Stimulated activated CD4-positive, alpha-beta T cell treated with anti-CD3 and anti-CD28 coated beads, TNF-alpha, amount 100 ng/mL, for 4 hours (primary cell): ENCODE measurements at places on chromosomes 3 and 15.

- no peak for DNase-seq
Measured at GRCh38 chr3:94301366-94301765, 238.5 kb downstream of the NSUN3 start.

- DNase-seq = no peak
Measured at GRCh38 chr15:33016405-33017024, 178.0 kb downstream of the FMN1 start.

DNA sequence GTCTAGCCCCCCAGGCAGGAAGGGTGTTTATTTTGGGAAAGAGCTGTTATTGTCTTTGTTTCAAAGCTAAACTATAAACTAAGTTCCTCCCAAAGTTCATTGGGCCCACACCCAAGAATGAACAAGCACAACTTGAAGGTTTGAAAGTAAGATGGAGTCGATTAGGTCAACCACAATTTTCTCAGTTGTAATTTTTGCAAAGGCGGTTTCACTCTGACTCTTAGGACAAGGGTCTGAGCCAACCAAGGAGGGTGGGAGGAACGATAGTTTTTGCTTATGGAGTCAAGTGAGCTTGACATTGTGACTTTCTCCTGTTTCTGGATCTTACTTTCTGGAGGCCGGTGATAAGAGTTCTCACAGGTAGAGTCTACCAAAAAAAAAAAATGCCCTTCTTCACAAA lies 5.8 kb upstream of the ZNF770 start:
- DNase-seq = no peak

DNA sequence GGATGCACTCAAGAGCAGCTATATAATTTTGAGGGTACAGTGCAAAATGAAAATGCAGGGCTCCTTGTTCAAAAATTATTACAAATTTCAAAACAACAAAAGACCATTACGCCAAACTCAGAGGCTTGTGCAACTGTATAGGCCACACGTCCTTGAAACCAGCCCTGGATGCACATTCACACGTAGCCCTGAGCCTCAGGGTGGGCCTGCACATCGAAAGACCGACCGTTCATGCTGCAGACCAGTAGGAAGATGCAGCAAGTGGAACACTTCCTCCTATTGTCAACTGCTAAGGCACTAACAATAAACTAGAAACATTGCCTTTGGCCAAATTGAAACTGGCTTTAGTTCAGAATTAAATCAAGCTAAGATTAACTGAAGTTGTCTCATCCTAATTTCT lies 174.7 kb downstream of the SHOX2 start:
- no peak for DNase-seq

- DNase-seq = no peak
Measured at GRCh38 chr3:120492103-120492502, 41.3 kb upstream of the FSTL1 start.

DNA sequence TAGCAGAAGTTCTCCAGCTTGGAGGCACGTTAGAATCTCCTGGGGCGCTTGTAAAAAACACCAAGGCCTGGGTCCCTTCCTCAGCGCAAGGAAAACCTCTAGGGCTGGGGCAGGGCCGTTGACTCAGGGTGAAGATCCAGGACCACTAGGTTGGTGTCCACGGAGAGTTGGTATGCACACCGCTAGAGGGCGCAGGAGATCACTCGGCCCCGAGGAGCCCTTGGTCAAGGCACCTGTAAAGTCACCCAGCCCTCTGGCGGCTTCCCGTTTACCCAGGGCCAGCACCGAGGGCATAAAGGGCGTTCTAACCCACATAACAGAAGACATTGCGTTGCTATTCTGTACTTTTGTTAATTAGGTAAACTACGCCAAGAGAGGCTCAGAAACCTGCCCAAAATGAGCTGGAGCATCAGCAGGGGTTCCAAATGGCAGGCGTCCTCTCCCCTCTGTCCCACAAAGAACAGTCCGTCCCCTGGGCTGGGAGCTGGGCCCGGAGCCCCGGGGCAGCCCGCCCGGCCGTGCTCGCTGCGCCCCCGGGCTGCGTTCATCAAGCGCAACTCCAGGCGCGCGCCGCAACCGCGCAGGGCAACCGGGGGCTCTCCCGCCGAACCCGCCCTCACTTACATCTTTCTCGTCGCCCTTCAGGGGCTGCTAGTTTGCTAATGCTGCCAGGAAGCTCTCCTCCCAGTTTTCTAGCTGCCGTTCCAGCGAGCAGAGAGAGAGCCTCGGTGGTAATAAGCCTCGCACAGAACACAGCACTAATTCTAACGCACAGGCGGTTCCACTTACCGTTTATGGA lies 332.1 kb downstream of the ARRDC4 start:
- DNase-seq = peak; percentile 2

DNA sequence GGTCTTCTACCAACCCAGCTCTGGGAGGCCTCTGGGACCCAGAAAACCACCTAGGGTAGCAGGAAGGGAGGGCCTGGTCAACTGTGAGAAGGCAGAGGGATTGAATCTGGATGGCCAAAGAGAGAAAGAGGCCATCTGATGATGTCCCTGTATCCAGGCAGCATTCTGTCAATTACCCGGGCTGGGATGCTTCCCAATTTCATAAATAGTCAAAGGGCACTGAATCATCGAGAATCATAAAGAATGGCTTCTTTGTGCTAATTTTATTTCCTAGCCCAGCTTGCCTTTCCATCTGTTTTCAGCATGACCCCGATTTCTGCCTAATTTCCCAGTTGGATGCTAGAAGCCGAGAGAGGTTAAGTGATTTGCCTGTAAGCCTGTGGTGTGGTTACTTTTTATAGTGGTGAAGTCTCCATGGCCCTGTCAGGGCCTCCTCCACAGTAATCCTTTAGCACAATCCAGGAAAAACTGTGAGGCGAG lies 129.2 kb downstream of the FAM43A start:
- DNase-seq = no peak

DNA sequence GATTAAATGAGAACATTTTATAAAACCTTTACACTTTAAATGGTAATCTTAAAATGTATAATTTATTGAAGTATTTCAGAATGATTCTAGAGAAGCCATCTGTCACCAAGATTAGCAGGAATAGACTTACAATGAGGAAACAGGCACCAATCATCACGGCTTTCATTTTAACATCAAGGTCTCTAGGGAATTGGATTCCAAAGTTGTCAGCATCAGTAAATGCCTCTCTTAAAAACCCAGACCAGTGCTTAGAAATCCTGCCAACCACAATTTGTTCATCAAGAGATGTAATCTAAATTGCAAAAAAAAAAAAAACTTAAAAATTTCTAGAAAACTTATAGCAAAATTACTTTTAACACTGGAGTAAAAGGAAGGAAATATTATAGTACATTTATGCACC lies 20.3 kb downstream of the PLSCR2 start:
- no peak for DNase-seq

GRCh38 chr15:66771351-66771650 lies 69.3 kb downstream of the SMAD6 start:
- no peak for DNase-seq

DNA sequence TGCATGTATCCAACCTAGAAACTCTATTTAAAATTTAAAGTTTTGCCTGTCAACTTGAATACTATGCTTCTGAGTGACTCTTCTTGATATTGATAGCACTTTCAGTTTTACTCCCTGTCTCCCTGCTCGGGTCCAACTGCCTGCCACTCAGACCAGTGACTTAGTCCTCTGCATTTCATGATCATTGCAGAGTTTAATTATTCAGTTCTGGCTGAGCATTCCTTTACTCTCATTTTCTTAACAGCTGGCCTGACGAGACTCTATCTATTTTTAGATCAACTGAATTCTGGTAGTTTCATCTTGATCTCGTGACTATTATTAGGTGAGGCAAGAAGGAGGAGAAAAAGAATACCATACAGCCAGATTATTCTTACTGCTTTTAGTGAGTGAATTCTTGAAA lies 617.4 kb downstream of the SI start:
- DNase-seq = no peak

GRCh38 chr3:63295806-63296205 lies 17.7 kb downstream of the SYNPR start:
- no peak for DNase-seq

DNA sequence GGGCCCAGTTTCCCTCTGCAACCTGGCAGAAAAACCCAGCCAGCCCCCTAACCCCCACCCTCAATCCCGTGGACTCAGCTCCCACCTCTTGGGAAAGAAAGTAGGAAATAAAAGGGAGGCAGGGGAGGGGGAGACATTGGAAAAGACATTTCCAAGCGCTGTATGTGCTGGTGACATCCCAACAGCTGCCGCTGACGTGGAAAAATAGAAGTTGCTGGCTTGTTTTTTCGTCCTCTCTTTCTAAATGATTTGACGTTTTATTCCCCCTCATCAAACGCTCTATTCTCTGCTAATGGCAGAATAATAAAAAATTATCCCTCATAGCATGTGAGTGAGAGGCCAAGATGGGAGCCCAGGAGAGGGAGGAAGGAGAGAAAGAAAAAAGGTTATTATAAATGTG lies 76.1 kb downstream of the LINGO1 start:
- DNase-seq = no peak

- no peak for DNase-seq
Measured at GRCh38 chr15:76664895-76665294, 240.2 kb downstream of the SCAPER start.

DNA sequence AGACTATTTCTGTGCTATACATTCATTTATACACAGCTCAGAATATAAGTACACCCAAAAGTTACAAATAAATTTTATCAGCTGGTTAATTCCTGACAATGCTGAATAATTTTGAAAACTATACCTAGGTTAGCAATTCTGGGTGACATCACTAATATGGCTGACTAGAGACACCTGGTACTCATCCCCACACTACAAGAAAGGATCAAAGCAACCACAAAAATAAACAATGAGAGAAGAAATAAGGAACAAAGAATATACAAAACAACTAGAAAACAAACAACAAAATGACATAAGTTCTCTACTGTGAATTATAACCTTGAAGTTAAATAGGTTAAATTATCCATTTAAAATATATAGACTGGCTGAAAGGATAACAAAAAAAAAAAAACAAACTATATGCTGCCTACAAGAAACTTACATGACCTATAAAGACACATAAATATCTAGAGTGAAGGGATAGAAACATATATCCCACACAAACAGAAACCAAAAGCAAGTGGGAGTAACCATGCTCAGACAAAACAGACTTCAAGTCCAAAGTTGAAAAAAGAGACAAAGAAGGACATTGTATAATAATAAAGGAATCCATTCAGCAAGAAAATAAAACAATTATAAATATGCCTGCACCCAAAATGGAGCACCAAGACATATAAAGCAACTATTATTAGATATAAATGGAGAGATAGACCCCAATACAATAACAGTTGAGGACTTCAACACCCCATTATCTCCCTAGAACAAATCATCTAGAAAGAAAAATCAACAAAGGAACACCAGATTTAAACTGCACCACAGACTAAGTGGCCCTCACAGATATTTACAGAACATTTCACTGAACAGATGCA lies 57.8 kb downstream of the IMPG2 start:
- no peak for DNase-seq

GRCh38 chr3:59798372-59799086 lies 748.7 kb upstream of the CFAP20DC start:
- DNase-seq = no peak

DNA sequence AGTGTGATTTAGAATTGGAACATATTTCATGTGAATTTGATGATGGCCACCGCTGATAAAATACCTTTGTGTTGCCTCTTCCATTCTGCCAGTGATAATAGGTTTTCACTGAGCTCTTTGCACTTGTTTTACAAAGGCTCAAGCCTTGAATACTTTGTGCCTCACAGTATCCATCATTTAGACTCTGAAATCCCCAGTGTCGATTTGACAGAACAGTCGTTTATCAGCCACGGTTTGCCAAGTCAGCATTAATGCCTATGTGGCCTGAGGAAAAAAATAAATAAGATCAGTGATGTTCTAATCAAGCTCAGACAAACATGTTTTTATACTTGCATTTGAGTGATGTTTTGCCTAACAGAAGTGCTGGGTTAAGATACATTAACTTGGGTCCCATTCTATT lies 399.1 kb downstream of the RBMS3 start:
- DNase-seq = no peak

DNA sequence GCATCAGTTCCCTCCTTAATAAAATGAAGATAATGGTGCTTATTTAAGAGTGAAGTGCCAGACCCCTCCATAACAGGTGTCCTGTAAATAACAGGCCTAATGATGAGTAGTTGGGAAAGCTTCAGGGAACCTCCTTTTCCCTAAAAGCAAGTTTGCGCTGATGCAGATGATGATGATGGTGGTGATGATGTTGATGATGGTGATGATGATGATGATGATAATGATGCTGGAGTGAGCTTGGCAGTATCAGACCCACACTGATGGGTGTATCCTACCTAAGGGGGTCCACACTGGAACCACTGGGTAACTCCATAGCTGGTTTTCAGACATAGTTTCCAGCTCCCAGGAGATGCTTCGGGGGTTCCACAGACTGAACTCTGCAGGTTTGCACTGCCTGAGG lies 24.4 kb downstream of the MTMR14 start:
- no peak for DNase-seq

DNA sequence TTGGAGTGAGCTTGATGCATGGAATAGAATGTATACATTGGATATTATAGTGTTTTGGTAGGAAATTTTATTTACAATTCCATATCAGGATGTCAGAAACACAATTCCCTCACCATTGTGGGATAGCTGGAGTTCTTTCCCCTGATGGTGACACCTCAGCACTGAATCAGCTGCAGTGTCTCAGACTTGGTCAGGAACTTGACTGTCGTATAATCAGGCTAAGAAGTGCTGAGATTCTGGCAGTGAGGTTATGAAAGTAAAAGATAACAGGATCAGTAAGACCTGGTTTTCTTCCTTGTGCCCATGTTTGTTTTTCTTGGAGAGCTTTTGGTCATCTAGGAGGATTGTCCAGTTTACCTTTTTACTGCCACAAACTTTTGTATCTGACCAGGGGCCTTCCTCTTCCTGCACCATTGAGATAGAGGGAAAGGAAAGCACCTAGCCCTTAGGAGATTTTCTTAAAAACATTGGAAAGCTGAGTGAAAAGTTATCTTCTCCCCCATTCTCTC lies 27.3 kb upstream of the ST3GAL6 start:
- no peak for DNase-seq

DNA sequence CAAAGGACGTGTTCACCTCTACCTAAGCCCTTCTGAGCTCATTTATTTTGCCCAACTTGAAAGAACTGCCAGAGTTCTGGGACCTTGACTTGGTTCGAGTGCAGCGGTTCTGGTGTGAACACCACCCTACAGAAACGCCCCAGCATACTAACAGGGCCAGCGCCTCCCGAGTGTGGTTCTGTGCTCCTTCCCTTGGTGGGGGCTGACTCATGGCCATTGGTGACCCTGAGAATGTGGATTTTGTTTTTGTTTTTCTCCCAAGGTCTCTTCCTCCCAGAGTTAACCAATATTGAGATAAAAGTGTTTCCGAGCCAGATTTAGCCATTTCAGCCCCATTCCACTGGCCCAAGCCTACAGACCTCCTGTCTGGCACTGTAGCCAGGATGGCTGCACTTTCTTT lies 27.9 kb downstream of the SEMA7A start:
- DNase-seq = no peak
